ENCODE measurements at places on chromosomes 6 and 20.

- no peak for DNase-seq
Observed at GRCh38 chr6:16773362-16773761, 12.1 kb upstream of the ATXN1 start.

DNA sequence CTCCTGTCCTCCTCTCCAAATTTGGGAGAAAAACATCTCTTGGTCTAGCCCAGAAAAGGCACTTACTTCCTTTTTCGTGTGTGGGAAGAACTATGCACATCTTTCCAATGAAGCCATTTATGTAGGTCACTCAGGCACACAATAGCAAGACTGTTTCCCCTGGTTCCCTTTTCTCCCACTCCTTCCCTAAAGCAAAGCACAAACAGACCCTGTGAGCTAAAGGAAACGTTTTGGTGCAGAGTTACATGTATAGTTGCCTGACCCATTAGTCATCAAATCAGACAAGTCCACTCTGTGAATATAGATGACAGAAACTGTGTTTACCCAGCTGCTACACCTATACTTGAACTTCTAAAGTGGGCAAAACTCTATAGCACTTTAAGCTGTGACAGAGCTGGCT is 474.6 kb downstream of the COL12A1 start:
- no peak for DNase-seq

GRCh38 chr20:54112221-54112884 is 42.0 kb upstream of the BCAS1 start:
- no peak for DNase-seq

- DNase-seq, result peak; percentile 20
Observed at GRCh38 chr6:29647927-29648642, 8.8 kb upstream of the MOG start.

- peak; percentile 85 for DNase-seq
Observed at GRCh38 chr6:28985462-28986164, 19.5 kb downstream of the ZNF311 start.

DNA sequence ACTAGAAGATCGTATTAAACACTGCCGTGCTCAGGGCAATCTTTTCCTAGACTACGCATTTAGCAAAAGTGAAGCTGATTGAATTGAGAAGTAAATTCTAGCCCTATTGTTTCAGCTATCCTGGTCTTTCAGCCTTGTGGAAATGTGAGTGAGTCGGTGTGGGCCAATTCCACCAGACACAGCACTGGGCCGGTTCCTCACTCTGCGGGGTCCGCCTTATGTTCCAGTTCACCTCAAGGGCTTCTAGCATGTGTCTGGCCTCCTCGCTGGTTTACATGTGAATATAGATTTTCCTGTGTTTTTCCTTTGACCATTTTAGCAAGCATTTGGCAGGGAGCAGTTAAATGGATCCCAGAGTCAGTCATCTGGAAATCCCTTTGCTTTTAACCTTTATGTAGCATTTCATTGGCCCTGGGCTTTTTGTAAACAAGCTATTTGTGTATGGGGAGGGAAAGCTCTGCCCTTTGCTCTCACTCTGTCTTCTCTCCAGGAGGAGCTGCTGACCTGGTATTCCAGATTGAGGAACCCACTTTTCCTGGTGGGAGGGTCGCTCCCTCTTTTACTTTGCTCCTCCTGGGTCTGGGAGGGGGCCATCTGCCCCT is 12.4 kb upstream of the GTSF1L start:
- DNase-seq, result no peak

DNA sequence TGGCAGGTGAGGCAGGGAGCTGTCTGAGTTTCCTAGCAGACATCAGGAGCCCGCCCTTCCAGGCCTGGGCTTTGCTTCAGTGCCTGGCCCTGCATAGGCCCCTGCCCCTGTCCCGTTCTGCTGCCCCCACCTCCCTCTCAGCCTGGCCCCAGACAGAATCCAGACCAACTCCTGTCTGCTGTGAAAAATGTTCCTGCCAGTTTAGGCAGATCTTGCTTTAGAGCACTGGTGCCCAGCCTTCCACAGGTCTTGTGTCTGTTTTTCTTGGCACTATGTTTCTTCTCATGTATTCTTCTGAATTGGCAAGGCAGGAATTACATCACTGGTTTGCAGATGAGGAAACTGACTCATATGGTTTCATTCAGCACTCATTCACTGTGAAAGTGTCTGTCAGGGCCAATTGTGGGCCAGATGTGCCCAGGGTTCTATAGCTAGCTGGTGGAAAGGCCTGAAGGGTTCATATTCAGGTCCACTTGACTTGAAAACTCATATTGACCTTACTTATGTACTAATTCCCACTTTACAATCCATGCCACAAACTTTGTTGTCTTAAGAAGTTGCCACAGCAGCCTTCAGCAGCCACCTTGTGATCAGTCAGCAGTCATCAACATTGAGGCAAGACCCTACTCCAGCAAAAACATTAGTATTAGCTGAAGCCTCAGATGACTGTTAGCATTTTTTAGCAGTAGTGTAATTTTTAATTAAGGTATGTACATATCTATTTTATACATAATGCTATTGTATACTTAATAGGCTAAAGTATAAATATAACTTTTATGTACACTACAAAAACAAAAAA is 40.5 kb downstream of the HLA-F start:
- no peak for DNase-seq
